Stimulated activated CD8-positive, alpha-beta memory T cell treated with anti-CD3 and anti-CD28 coated beads, Interleukin-7, amount 100 ng/mL, for 4 hours (primary cell): ENCODE measurements at places on chromosomes 6 and 20.
A peak's percentile ranks its signal among the peaks of the same experiment; 100 is the strongest.

- DNase-seq: no peak
Measured at GRCh38 chr6:125750692-125751333, 1.4 kb downstream of the HEY2 start.

GRCh38 chr6:121765060-121765459 is 329.6 kb downstream of the GJA1 start:
- no peak for DNase-seq

- DNase-seq: no peak
Measured at GRCh38 chr20:63821811-63822210, 9.3 kb downstream of the ZBTB46 start.

DNA sequence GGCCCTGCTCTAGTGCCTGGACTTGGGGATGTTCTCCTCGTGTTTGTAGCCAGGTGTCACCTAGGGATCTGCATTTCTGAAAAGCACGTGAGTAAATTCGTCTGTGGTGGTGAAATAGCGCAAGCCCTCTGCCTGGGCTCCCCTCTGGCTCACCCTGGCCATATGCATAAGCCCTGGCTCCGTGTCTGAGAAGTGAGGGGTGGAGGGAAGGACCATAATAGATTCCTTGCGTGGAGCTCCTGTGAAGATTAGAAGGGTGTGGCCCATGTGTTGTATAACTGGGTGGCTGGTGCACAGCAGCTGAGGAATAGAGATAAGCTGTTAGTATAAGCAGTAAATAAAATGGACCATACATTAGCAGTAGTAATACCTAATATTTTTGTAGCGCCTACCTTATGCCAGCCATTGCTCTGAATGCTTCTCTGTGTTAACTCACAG is 4.8 kb downstream of the BCAS1 start:
- no peak for DNase-seq

DNA sequence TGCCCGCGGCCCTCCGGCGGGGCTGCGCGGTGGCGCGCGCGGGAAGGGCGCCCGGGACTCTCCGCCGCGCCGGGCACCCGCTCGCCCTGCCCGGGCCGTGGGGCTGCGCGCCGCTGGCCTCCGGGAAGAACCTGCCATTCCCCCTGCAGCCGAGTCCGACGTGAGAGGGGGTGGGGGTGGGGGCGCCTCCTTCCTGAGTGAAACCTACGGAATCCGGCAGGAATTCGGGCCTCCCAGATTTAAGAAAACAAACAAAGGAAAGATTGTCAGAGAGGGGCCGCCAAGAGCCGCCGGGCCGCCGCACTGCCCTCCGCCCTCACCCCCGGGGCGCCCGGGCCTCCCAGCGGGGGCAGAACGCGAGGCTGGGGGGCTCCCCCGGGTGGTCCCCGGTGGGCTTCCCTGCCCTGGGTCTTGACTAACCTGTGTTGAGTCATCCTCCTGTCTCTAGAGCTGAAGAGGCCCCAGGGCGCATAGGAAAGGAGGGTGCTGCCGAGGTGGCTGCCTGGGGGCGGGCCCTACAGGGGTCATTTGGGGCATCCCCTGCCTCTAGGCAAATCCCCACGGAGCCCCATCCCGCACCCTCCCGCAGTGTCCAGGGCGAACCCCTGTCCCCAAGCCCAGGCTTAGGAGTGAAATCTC is 42.2 kb upstream of the FOXP4 start:
- DNase-seq: peak; percentile 13

- DNase-seq: no peak
Measured at GRCh38 chr20:10513931-10514575, 78.9 kb downstream of the SLX4IP start.

DNA sequence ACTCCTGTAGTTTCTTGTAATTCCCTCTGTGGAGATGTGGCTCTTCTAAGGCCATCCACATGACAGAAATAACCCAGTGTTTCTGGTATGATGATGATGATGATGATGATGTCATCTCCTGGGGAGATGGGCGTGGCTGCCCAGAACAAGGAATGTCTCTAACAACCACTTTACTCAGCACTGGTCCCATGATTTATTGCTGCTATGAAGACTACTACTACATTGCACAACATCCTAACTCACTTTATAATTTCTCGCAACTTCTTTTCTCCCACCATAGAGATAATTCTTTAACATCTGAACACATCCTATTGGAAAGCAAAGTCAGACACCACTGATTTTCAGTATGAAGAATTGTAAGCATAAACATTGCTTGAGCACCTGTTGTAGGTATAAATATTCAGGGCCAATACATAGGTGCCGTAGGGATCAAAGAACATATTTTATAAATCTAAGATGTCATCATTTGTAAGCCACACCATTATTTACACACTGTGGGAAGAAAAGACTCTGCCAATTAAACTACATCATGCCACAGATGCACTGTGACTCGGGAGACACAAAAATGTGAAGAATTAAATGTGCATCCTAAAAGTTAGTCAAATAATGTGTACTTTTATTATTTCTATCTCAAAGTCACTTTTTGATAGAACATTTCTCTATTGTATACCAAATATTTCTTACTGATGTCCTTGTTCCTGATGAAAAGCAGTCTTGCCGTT is 6.4 kb downstream of the TPMT start:
- no peak for DNase-seq
